ENCODE measurements at places on chromosomes 12 and 14. TPM values are rescaled to one million over a fixed set of nuclear protein-coding genes. Genes with fewer than 3 reads are reported as not detected.

The MRPL42 gene
- total RNA-seq = 64.0 TPM

The GPR162 gene
- not detected for total RNA-seq

The MTRFR gene
- 32.8 TPM for total RNA-seq

The ASCL1 gene
- not detected for total RNA-seq

The NFATC4 gene
- total RNA-seq = 130 TPM

The CFAP54 gene
- not detected for total RNA-seq

The SMCO2 gene
- not detected for total RNA-seq

The RNASE2 gene
- not detected for total RNA-seq

The CLEC1B gene
- not detected for total RNA-seq

The RNASE13 gene
- not detected for total RNA-seq

The IL22 gene
- total RNA-seq = not detected

The KCNK10 gene
- total RNA-seq = 0.68 TPM

The ART4 gene
- not detected for total RNA-seq

The TAS2R19 gene
- 3.4 TPM for total RNA-seq

The STXBP6 gene
- total RNA-seq = 1.2 TPM

The BIN2 gene
- total RNA-seq = 9.7 TPM

The POTEG gene
- 2.0 TPM for total RNA-seq

The PTGDR gene
- total RNA-seq = not detected

The GDF3 gene
- not detected for total RNA-seq

The PRB2 gene
- total RNA-seq = not detected

The EID3 gene
- 5.5 TPM for total RNA-seq

The MSI1 gene
- total RNA-seq = not detected

The CARMIL3 gene
- not detected for total RNA-seq

The DIO2 gene
- not detected for total RNA-seq

The TMEM263 gene
- total RNA-seq = 60.0 TPM

The MAP3K12 gene
- total RNA-seq = 13.7 TPM

The LBHD2 gene
- total RNA-seq = not detected

The CPNE6 gene
- total RNA-seq = not detected

The BDKRB1 gene
- total RNA-seq = not detected

The OR11H12 gene
- total RNA-seq = not detected

The C1S gene
- 3.6 TPM for total RNA-seq

The CIDEB gene
- 1.6 TPM for total RNA-seq

The PSME2 gene
- 176 TPM for total RNA-seq

The FLVCR2 gene
- total RNA-seq = not detected

The POTEM gene
- 1.0 TPM for total RNA-seq

The LMNTD1 gene
- not detected for total RNA-seq

The DBX2 gene
- not detected for total RNA-seq

The OR6C68 gene
- total RNA-seq = not detected

The CLEC7A gene
- total RNA-seq = not detected

The RNASE3 gene
- total RNA-seq = not detected

The SYT1 gene
- not detected for total RNA-seq

The CRIP1 gene
- not detected for total RNA-seq

The GXYLT1 gene
- 11.1 TPM for total RNA-seq

The SLCO1B1 gene
- not detected for total RNA-seq

The ENDOU gene
- not detected for total RNA-seq

The KRT80 gene
- not detected for total RNA-seq

The P2RX2 gene
- total RNA-seq = not detected

The PLEKHG7 gene
- 0.29 TPM for total RNA-seq
